ENCODE measurements at places on chromosomes 5 and 9. TPM values are rescaled to one million over a fixed set of nuclear protein-coding genes. Genes with fewer than 3 reads are reported as not detected.

Gene FLT4
- 25.1 TPM for polyA plus RNA-seq

Gene GRHPR
- 93.5 TPM for polyA plus RNA-seq

Gene ABO
- 10.6 TPM for polyA plus RNA-seq

Gene RANBP3L
- polyA plus RNA-seq = 8.3 TPM

Gene PCDHA8
- 0.22 TPM for polyA plus RNA-seq

Gene PCDHA9
- 0.12 TPM for polyA plus RNA-seq

Gene FOXD4L4
- 0.27 TPM for polyA plus RNA-seq

Gene RALGPS1
- polyA plus RNA-seq = 26.7 TPM

Gene UIMC1
- polyA plus RNA-seq = 47.0 TPM

Gene KIF4B
- polyA plus RNA-seq = 0.18 TPM

Gene PARP8
- polyA plus RNA-seq = 20.8 TPM

Gene DMGDH
- 13.1 TPM for polyA plus RNA-seq

Gene EGFLAM
- 10.6 TPM for polyA plus RNA-seq

Gene TMOD1
- polyA plus RNA-seq = 10.0 TPM

Gene PDCD1LG2
- 0.37 TPM for polyA plus RNA-seq

Gene SLC46A2
- 0.29 TPM for polyA plus RNA-seq

Gene SH2D3C
- polyA plus RNA-seq = 17.8 TPM

Gene ACOT12
- 0.68 TPM for polyA plus RNA-seq

Gene FOXD4L6
- not detected for polyA plus RNA-seq

Gene TMEM232
- 7.8 TPM for polyA plus RNA-seq

Gene TLX3
- not detected for polyA plus RNA-seq

Gene RBM27
- 27.4 TPM for polyA plus RNA-seq

Gene NEUROG1
- not detected for polyA plus RNA-seq

Gene SPTAN1
- 299 TPM for polyA plus RNA-seq

Gene TSSK1B
- polyA plus RNA-seq = not detected

Gene IFNA2
- polyA plus RNA-seq = not detected

Gene SMIM32
- polyA plus RNA-seq = 8.3 TPM

Gene LCP2
- polyA plus RNA-seq = 2.8 TPM

Gene AGPAT2
- 53.8 TPM for polyA plus RNA-seq

Gene PCDHB11
- polyA plus RNA-seq = 7.0 TPM

Gene CIZ1
- 160 TPM for polyA plus RNA-seq

Gene SPOUT1
- polyA plus RNA-seq = 39.6 TPM

Gene MSH3
- polyA plus RNA-seq = 27.8 TPM

Gene RETREG1
- 35.4 TPM for polyA plus RNA-seq

Gene VCP
- polyA plus RNA-seq = 256 TPM

Gene CEL
- 4.3 TPM for polyA plus RNA-seq

Gene PCDHGB4
- polyA plus RNA-seq = 5.9 TPM

Gene IRX4
- polyA plus RNA-seq = 0.16 TPM

Gene FUT7
- polyA plus RNA-seq = not detected

All from left renal pelvis (tissue), 4 donors.